ENCODE measurements at places on chromosomes 5 and 9. TPM values are rescaled to one million over a fixed set of nuclear protein-coding genes. Genes with fewer than 3 reads are reported as not detected.

GRCh38 chr5:72013766-72014624 lies 93.3 kb upstream of the MAP1B start:
- H3K4me1 ChIP-seq = no peaks in the 10 kb centered on the region
- DNase-seq = no peak
- no peaks in the 10 kb centered on the region for H3K27me3 ChIP-seq
- no peak overlapping the region for H3K27ac ChIP-seq
- H3K4me3 ChIP-seq = no peak overlapping the region

The SPINK5 gene
- total RNA-seq = not detected

The INSYN2B gene
- 1.5 TPM for total RNA-seq

The PLAC8L1 gene
- not detected for total RNA-seq

- H3K36me3 ChIP-seq = no peaks in the 10 kb centered on the region
- DNase-seq = peak; percentile 70
- peaks cover 31% of the 10 kb centered on the region for H3K4me1 ChIP-seq
- no peaks in the 10 kb centered on the region for H3K27me3 ChIP-seq
- no peak overlapping the region for H3K4me3 ChIP-seq
Observed at GRCh38 chr5:139494832-139495231, 12.3 kb upstream of the STING1 start.

The C5orf58 gene
- not detected for total RNA-seq

- H3K4me3 ChIP-seq = no peak overlapping the region
- H3K27ac ChIP-seq = no peak overlapping the region
- peaks cover 5% of the 10 kb centered on the region for H3K4me1 ChIP-seq
- H3K27me3 ChIP-seq = no peaks in the 10 kb centered on the region
- H3K36me3 ChIP-seq = no peaks in the 10 kb centered on the region
Observed at GRCh38 chr9:136368190-136368589, 4.6 kb upstream of the DNLZ start.

The SLC27A6 gene
- total RNA-seq = not detected

The OLFM1 gene
- total RNA-seq = not detected

GRCh38 chr5:110514030-110514429 lies 212.4 kb downstream of the TMEM232 start:
- H3K27ac ChIP-seq = no peak overlapping the region
- H3K27me3 ChIP-seq = peaks cover 7% of the 10 kb centered on the region
- H3K4me1 ChIP-seq = no peaks in the 10 kb centered on the region

GRCh38 chr5:152456815-152457443 lies 51.9 kb upstream of the NMUR2 start:
- no peaks in the 10 kb centered on the region for H3K36me3 ChIP-seq
- no peak for DNase-seq
- H3K27me3 ChIP-seq = peaks cover 18% of the 10 kb centered on the region
- H3K4me3 ChIP-seq = no peak overlapping the region

DNA sequence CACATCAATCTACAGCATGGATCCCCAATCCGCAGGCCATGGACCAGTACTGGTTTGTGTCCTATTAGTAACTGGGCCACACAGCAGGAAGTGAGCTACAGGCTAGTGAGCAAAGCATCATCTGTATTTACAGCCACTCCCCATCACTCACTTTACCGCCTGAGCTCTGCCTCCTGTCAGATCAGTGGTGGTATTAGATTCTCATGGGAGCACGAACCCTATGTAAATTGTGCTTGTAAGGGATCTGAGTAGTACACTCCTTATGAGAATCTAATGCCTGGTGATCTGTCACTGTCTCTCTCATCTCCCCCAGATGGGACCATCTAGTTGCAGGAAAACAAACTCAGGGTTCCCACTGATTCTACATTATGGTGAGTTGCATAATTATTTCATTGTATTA lies 212.7 kb upstream of the FAM174A start:
- H3K27me3 ChIP-seq = no peaks in the 10 kb centered on the region
- no peak overlapping the region for H3K4me3 ChIP-seq
- H3K4me1 ChIP-seq = no peaks in the 10 kb centered on the region
- H3K36me3 ChIP-seq = no peaks in the 10 kb centered on the region
- no peak for DNase-seq
- H3K27ac ChIP-seq = no peak overlapping the region

GRCh38 chr5:132496631-132497487 lies 6.3 kb upstream of the IRF1 start:
- peak overlapping the region; percentile 84 for H3K27ac ChIP-seq
- no peaks in the 10 kb centered on the region for H3K36me3 ChIP-seq
- H3K4me3 ChIP-seq = peak overlapping the region; percentile 85
- H3K4me1 ChIP-seq = peaks cover 43% of the 10 kb centered on the region

The NUTM2F gene
- total RNA-seq = not detected

The WDR38 gene
- not detected for total RNA-seq

The PHF24 gene
- total RNA-seq = not detected

GRCh38 chr9:79687131-79687447 lies 115.3 kb downstream of the TLE4 start:
- H3K27ac ChIP-seq = no peak overlapping the region
- no peak for DNase-seq
- no peaks in the 10 kb centered on the region for H3K4me1 ChIP-seq
- no peaks in the 10 kb centered on the region for H3K27me3 ChIP-seq

All from PC-3 (cell line).